ENCODE measurements at places on chromosomes 7 and 10. TPM values are rescaled to one million over a fixed set of nuclear protein-coding genes. Genes with fewer than 3 reads are reported as not detected.

DDC gene
- total RNA-seq, result 2.5 TPM

MLXIPL gene
- total RNA-seq, result 0.55 TPM

SYNPO2L gene
- 0.11 TPM for total RNA-seq

BMPER gene
- total RNA-seq, result 16.8 TPM

DPY19L1 gene
- 54.1 TPM for total RNA-seq

All from spinal cord (tissue), 10 donors.